Activated CD4-positive, alpha-beta memory T cell treated with anti-CD3 and anti-CD28 coated beads, Interleukin-2, amount 10 ng/mL, durations not matched to agents 7 days and 5 days (primary cell): ENCODE measurements at places on chromosomes 7 and 10. TPM values are rescaled to one million over a fixed set of nuclear protein-coding genes. Genes with fewer than 3 reads are reported as not detected.

PDK4 gene
- not detected for total RNA-seq

PTPRZ1 gene
- not detected for total RNA-seq

CYP17A1 gene
- total RNA-seq, result not detected

PDE6C gene
- total RNA-seq, result not detected

PRKRIP1 gene
- 28.3 TPM for total RNA-seq

LIPK gene
- total RNA-seq, result not detected

TMEM120A gene
- 34.9 TPM for total RNA-seq

HOXA2 gene
- total RNA-seq, result not detected

WDR37 gene
- total RNA-seq, result 31.6 TPM

MYOF gene
- 10.8 TPM for total RNA-seq

IGFBP3 gene
- total RNA-seq, result 12.1 TPM

MLLT10 gene
- total RNA-seq, result 43.0 TPM

FFAR4 gene
- total RNA-seq, result not detected

MSMB gene
- not detected for total RNA-seq

ASB10 gene
- not detected for total RNA-seq

CEP41 gene
- total RNA-seq, result 13.2 TPM

FGL2 gene
- total RNA-seq, result 4.1 TPM

GRID1 gene
- not detected for total RNA-seq

NAT16 gene
- not detected for total RNA-seq

CPXM2 gene
- total RNA-seq, result not detected

SPDYE6 gene
- 0.13 TPM for total RNA-seq

DRGX gene
- total RNA-seq, result not detected

WEE2 gene
- total RNA-seq, result not detected

CNTNAP2 gene
- total RNA-seq, result not detected

DPYSL4 gene
- total RNA-seq, result 5.4 TPM

CTAGE8 gene
- total RNA-seq, result not detected

CPN1 gene
- total RNA-seq, result not detected

TACR2 gene
- total RNA-seq, result not detected

OR2A12 gene
- not detected for total RNA-seq

SH2D4B gene
- 0.13 TPM for total RNA-seq

SEMA3D gene
- not detected for total RNA-seq

METTL27 gene
- 3.7 TPM for total RNA-seq

TAS2R3 gene
- total RNA-seq, result 0.73 TPM

CDHR3 gene
- 1.2 TPM for total RNA-seq

PON3 gene
- not detected for total RNA-seq

C10orf53 gene
- not detected for total RNA-seq

FKBP6 gene
- total RNA-seq, result not detected

DDX56 gene
- 59.6 TPM for total RNA-seq

DNAJB6 gene
- total RNA-seq, result 97.1 TPM

EBLN1 gene
- total RNA-seq, result not detected

C10orf67 gene
- total RNA-seq, result not detected

HDAC9 gene
- total RNA-seq, result 0.65 TPM

ANXA11 gene
- 273 TPM for total RNA-seq

LLCFC1 gene
- not detected for total RNA-seq

SPDYE2B gene
- total RNA-seq, result 0.15 TPM

FAM131B gene
- 1.2 TPM for total RNA-seq

NPY4R gene
- total RNA-seq, result not detected

HACD1 gene
- 3.7 TPM for total RNA-seq
